Upper lobe of right lung (tissue), 1 donor: ENCODE measurements at places on chromosomes 3 and 15.

GRCh38 chr3:32143849-32144757 is 37.7 kb downstream of the GPD1L start:
- H3K4me3 ChIP-seq: no peak overlapping the region
- no peaks in the 10 kb centered on the region for H3K27me3 ChIP-seq
- H3K36me3 ChIP-seq: peaks cover 25% of the 10 kb centered on the region
- DNase-seq: no peak

GRCh38 chr3:52055537-52056351 is 627 bp downstream of the DUSP7 start:
- peaks cover 22% of the 10 kb centered on the region for H3K36me3 ChIP-seq
- DNase-seq: peak; percentile 82
- H3K4me3 ChIP-seq: peak overlapping the region; percentile 91

- no peak overlapping the region for H3K4me3 ChIP-seq
- no peaks in the 10 kb centered on the region for H3K4me1 ChIP-seq
- H3K36me3 ChIP-seq: no peaks in the 10 kb centered on the region
- H3K27me3 ChIP-seq: peaks cover 9% of the 10 kb centered on the region
- no peak for DNase-seq
These were observed 11.6 kb downstream of the SCN5A start for GRCh38 chr3:38637906-38638305.

- no peaks in the 10 kb centered on the region for H3K36me3 ChIP-seq
- H3K4me3 ChIP-seq: no peak overlapping the region
- peaks cover 9% of the 10 kb centered on the region for H3K4me1 ChIP-seq
- H3K27ac ChIP-seq: no peak overlapping the region
- no peaks in the 10 kb centered on the region for H3K27me3 ChIP-seq
- DNase-seq: peak; percentile 66
These were observed 4.2 kb upstream of the DAPK2 start for GRCh38 chr15:64050281-64051092.

GRCh38 chr15:43268111-43269105 is 1.7 kb upstream of the TGM5 start:
- DNase-seq: no peak
- H3K27me3 ChIP-seq: peaks cover 4% of the 10 kb centered on the region
- no peak overlapping the region for H3K27ac ChIP-seq
- no peak overlapping the region for H3K4me3 ChIP-seq

DNA sequence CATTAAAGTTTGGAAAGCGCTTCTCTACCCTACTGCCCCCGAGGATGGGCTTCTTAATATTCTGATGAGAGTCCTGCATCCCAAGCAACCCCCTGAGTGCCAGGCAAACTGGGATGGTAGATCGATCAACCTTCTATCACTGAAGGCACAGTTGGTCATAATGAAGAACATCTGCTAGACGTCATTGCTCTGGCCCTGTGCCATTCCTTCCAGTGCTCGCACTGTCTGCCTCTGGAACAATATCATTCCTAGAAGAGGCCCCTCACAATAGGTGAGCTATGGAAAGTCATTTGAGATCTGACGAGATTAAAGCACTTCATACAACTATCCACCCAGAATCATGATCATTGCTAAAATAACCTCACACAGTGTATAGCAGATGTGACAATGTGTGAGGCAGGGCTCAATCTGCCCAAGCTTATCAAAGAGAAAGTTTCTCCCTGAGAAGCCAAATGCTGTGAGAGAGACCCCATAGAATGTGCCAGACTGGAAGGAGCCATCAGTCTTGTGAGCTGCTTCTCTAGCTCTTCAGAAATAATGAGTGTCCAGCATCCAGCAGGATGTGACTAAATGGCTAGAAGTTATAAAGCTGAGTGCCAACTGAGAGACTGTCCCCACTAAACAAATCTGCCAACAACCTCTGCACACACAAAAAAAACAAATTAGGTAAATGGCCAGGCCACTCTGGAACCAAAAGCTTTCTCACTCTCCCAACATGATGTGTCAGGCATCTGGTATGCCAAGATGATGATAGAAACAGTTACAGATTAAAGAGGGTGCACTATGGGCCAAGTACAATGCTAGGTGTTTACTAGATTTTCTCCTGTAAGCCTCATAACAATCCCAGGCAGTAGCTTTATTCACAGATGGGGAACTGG is 165.5 kb downstream of the NECTIN3 start:
- H3K36me3 ChIP-seq: no peaks in the 10 kb centered on the region
- DNase-seq: no peak
- no peaks in the 10 kb centered on the region for H3K4me1 ChIP-seq
- H3K27me3 ChIP-seq: no peaks in the 10 kb centered on the region
- no peak overlapping the region for H3K4me3 ChIP-seq

DNA sequence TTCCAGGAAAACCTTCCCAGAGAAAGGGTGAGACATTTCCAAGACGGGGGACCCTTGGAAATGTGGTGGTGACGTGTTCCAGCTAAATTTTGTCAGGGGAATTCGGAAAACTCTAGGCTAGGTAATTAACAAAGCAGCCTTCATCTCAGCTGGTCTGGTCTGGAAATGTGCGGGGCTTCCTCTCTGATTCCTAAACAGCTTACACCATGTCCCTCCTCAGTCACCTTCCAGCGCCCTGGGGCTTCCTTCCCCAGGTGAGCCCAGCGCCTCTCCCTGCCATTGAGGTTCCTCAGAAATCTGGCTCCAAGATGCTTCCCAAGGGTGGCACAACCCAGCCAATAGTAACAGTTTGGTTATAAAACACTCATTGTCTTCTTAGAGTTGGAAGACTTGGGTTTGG is 571 bp downstream of the ACAD9 start:
- peaks cover 24% of the 10 kb centered on the region for H3K36me3 ChIP-seq
- no peak for DNase-seq
- H3K4me3 ChIP-seq: peak overlapping the region; percentile 83
- peak overlapping the region; percentile 92 for H3K27ac ChIP-seq

- H3K36me3 ChIP-seq: no peaks in the 10 kb centered on the region
- no peaks in the 10 kb centered on the region for H3K4me1 ChIP-seq
- no peak overlapping the region for H3K27ac ChIP-seq
- no peak for DNase-seq
These were observed 111.1 kb upstream of the GPR149 start for GRCh38 chr3:154540950-154541604.

DNA sequence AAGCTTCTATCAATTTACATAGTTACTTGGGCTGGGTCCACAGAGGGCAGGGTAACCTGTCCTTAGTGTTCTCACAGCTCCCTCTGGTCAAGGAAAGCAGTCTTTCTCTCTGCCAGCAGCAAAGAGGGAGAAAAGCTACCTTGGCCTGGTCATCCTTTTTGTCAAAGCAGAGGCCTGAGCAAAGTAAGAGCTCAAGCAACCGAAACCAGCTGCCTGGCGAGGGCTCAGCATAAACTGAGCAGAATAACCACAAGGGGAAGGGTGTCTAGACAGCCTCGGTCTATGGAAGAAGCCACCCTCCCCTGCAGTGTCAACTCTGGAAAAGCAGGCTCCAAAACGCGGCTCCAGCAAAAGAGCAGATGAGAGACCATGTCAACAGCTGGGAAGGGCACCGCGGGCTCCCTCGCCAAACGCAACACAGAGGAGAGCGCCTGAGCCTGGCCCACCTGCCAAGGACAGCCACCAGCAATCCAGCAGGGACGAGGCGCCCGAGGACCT is 17.4 kb downstream of the LRIG1 start:
- H3K4me1 ChIP-seq: peaks cover 78% of the 10 kb centered on the region
- no peak overlapping the region for H3K4me3 ChIP-seq
- H3K36me3 ChIP-seq: no peaks in the 10 kb centered on the region
- no peaks in the 10 kb centered on the region for H3K27me3 ChIP-seq
- H3K27ac ChIP-seq: peak overlapping the region; percentile 65

DNA sequence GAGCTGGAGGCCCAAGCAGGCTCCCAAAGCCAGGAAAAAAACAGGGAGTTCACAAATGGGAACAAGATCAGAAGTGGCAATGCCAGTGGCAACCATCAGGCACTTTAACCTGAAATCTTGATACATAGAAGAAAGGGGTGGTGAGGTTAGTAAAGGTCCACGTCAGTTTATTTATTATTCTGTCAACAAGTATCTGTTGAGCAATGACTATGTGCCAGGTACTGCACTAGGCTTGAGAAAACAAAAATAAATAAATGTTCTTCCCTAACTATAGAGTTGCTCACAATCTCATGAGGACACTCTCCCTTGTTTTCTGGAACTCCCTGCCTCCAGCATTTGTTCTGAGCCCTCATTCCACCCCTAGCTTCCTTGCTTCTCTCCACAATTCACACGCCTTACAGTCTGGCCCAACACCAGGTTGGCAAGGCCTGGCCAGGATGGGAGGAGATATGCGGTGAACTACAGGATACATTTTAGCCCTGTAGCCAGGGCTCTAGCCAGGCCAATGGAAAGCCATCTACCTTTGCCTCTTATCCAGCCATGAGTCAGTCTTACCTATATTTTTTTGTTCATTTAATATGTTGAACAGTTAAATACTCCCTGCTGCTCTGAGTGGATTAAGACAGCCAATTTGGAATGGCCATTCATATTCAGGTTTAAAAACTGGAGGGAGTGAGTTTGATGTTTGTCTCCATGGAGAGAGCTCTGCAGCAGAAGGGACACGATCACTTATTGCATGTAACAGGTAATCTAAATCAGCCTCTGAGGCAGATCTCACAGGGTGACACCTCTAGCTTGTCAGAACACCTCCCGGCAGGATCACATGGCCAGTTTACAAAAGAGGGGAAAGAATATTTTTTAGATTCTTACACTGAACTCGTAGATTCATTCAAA is 161.9 kb upstream of the ATP11B start:
- H3K27me3 ChIP-seq: no peaks in the 10 kb centered on the region
- H3K4me3 ChIP-seq: no peak overlapping the region
- H3K27ac ChIP-seq: no peak overlapping the region
- H3K36me3 ChIP-seq: no peaks in the 10 kb centered on the region
- H3K4me1 ChIP-seq: no peaks in the 10 kb centered on the region

GRCh38 chr3:183897606-183898005 is 12.9 kb upstream of the PARL start:
- H3K27ac ChIP-seq: no peak overlapping the region
- no peaks in the 10 kb centered on the region for H3K4me1 ChIP-seq
- H3K27me3 ChIP-seq: no peaks in the 10 kb centered on the region
- no peak for DNase-seq

DNA sequence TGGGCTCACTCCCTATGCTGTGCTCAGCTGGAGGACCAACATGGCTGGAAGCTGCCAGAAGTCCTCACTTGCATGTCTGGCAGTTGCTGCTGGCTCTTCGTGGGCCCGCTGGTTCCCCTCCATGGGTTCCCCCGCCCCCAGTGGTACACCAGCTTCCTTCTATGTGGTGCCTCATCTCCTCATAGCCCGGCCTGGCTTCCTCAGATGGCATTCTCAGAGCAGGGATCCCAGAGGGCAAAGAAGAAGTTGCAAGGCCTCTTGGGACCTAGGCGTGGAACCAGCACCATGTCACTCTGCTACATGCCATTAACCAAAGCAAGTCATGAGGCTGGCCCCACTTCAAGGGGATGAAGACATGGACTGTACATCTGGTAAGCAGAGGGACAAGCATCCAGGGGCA is 2.9 kb upstream of the CFAP92 start:
- peaks cover 22% of the 10 kb centered on the region for H3K4me1 ChIP-seq
- H3K36me3 ChIP-seq: no peaks in the 10 kb centered on the region
- no peak overlapping the region for H3K27ac ChIP-seq
- no peak for DNase-seq

DNA sequence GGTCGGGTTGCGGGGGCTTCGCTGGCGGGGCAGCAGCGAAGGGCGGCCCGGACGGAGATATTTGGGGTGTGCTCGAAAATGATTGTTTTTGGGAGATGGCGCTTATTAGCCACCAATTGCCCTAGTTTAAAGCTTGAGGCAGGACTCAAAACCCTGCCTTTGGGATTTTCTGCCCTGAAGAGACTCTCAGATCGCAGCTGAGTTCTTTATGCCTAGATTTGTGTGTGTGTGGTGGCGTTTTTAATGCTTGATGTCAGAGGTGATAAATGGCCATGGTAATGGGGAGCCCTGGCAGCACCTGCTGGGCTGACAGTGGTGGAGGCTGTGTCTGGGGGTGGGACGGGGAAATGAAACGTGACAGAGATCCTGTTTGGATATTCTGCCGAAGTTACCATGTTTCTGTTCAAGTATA is 604 bp downstream of the KCTD6 start:
- peak overlapping the region; percentile 81 for H3K4me3 ChIP-seq

DNA sequence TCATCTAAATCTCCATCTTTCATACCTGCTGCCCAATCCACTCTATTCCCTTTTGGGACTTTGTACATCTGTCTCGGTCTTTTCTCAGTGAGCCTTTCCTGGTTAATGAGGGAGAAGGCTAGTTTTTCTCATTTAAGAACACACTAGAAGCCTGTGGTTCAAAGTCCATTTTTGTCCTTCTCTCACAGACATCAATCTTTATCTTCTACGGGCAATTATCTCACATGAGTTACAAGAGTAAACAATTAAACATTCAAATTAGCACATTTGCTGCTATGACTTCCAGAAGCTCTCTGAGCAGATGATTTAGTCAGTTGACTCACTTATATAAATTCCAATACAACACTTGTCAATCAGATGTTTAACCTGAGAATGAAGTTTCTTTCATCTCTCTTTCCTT is 49.3 kb upstream of the KBTBD8 start:
- no peaks in the 10 kb centered on the region for H3K27me3 ChIP-seq
- H3K36me3 ChIP-seq: no peaks in the 10 kb centered on the region
- H3K4me1 ChIP-seq: no peaks in the 10 kb centered on the region

DNA sequence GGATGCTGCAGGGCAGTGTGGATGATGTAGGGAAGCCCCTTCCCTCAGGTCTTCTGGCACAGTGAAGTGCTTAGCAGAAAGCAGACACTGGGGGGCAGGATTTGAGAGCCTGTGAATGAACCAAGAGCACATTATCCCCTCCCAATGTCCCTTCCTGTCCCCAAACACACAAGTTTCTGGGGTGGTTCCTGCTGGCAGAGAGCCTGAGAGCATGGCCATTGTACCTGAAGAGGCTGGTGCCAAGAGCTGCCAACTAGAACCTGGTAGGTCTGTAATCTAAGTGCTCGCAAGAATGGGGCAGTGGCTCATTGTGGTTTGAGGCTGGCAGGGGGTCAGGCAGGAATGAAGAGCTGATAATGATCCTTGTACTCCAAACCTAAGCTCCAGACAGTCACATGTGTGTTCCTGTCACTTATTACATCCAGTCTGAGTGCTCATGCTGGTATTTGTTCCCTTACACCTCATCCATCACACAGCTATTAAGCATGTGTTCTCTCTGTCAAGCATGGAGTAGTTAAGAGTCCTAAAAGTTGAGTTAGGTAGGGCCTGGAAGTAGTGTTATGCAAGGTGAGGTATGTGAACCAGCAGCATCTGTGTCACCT is 6.7 kb upstream of the CCR1 start:
- no peak overlapping the region for H3K4me3 ChIP-seq
- no peaks in the 10 kb centered on the region for H3K36me3 ChIP-seq
- H3K27ac ChIP-seq: peak overlapping the region; percentile 14
- peak; percentile 88 for DNase-seq
- H3K4me1 ChIP-seq: peaks cover 18% of the 10 kb centered on the region
- H3K27me3 ChIP-seq: no peaks in the 10 kb centered on the region

GRCh38 chr15:51668446-51668845 is 12.9 kb upstream of the SCG3 start:
- H3K4me1 ChIP-seq: no peaks in the 10 kb centered on the region
- H3K4me3 ChIP-seq: no peak overlapping the region
- no peaks in the 10 kb centered on the region for H3K36me3 ChIP-seq
- DNase-seq: no peak
- H3K27ac ChIP-seq: no peak overlapping the region
